ENCODE measurements at places on chromosomes 2 and 18.

DNA sequence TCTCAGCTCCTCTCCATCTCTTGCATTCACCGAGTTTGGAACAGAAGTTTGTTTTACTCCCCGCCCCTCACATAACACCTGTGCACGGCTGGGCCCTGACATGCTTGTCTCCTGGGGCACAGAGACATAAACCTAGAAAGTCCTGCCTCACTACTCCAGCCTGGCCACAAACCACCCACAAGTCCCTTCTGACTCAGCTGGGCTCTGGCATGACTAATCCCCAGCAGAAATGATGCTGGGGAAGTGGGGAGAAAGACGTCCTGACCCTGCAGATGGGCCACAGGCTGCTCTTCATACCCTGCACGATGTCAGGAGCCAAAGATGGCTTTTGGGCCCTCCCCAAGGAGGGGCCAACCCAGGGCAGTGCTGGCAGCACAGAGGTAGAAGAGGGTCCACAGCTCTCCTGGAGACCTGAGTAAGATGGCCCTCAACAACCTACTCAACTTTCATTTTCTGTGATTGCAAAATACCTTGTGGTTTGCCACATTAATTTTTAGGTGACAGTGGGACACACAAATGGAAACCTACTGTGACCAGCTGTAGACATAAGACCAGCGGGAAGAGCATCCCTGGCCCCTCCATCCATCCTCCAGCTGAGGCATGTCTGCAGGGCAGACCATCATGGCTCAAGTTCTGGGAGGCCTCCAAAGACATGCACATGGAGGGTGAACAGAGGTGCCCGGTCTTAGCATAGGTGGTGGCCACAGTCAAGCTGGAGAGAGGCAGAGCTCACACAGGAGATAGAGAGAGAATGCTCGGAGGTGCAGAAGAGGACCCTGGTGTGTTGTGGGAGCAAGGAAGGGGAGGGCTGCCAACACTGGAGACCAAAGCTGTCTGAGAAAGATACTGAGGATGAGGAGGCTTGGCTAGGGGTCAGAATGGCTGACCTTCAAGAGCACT is 40.0 kb downstream of the DNMT3A start:
- H3K4me1 ChIP-seq, result peaks cover 36% of the 10 kb centered on the region
- peak; percentile 88 for DNase-seq
- peak overlapping the region; percentile 9 for H3K4me3 ChIP-seq
- peaks cover 55% of the 10 kb centered on the region for H3K36me3 ChIP-seq

GRCh38 chr2:33158482-33159003 is 211.8 kb downstream of the LTBP1 start:
- no peaks in the 10 kb centered on the region for H3K36me3 ChIP-seq
- H3K27me3 ChIP-seq, result no peaks in the 10 kb centered on the region
- H3K27ac ChIP-seq, result no peak overlapping the region
- no peaks in the 10 kb centered on the region for H3K4me1 ChIP-seq

DNA sequence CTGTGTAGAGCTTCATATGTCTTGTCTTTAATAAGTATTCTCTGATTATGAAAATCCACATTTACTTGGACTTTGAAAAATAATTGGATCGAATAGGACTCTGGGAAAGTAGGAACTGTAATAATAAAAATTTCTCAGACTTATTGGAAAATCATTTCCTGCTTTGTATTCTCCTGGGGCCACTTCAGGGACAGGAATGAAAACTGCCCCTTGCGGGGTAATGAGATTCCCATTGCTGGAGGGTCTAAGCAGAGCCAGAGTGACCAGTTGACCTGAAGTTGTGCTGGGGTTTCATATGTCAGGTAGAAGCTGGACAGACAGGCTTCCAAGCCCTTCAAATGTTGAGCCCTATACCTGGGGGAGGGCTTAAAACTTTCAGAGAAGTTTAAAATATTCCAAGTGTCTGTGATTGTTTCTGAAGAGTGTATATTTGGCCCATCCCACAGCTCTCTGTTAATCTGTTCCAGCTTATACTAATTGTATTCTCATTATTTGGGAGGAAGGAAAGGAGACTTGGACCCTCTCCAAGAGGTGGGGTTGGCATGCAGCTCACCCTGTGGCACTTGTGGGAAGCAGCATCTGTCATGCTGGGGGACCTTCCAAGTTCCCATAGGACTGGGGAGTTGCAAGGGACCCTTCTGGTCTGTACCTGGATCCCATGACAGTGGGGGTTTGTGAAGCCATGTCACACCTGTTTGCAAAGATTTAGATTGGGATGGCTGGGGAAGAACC is 268.7 kb upstream of the ATP5MC3 start:
- DNase-seq, result no peak
- no peak overlapping the region for H3K27ac ChIP-seq
- H3K27me3 ChIP-seq, result peaks cover 2% of the 10 kb centered on the region
- H3K4me1 ChIP-seq, result no peaks in the 10 kb centered on the region

DNA sequence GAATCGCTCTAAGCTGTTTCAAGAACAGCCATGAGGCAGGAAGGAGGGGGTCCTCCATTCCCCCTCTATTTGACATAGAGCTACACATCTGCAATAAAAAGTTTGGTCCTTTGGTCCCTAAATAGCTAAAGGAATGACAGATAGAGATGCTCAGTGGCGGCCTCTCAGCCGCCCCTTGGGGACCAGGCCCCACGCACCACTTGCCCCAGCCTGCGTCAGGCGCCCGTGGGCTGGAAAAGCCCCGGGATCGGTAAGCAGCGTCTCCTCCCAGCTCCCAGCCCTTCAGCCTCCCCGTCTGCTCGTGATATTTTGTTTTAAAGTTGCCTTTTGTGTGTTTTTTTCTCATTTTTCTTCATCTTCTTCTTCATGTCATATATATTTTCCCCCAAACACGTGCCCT is 321.0 kb downstream of the CELF4 start:
- DNase-seq, result no peak
- H3K27ac ChIP-seq, result no peak overlapping the region
- H3K4me1 ChIP-seq, result peaks cover 1% of the 10 kb centered on the region
- H3K36me3 ChIP-seq, result no peaks in the 10 kb centered on the region
- peaks cover 21% of the 10 kb centered on the region for H3K27me3 ChIP-seq

DNA sequence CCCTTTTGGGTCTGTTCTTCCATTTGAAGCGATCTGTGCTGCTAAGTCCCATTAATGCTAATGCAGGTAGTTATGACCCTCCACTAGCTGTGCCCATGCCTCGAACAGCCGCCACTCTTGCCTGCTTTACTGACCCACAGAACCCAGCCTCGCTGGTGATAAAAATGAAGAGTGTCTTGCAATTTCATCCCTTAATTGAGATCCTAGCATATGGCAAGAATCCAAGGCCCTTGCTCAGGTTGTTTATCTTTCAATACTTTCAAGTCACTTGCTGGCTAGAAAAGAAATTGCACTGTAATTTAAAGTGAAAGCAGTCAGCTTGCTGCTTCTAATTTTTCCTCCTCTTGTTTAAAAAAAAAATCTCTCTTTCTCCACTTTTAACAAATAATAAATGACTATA is 73.6 kb downstream of the ZNF521 start:
- no peak for DNase-seq
- H3K27ac ChIP-seq, result no peak overlapping the region
- peaks cover 4% of the 10 kb centered on the region for H3K27me3 ChIP-seq
- no peak overlapping the region for H3K4me3 ChIP-seq
- no peaks in the 10 kb centered on the region for H3K36me3 ChIP-seq

DNA sequence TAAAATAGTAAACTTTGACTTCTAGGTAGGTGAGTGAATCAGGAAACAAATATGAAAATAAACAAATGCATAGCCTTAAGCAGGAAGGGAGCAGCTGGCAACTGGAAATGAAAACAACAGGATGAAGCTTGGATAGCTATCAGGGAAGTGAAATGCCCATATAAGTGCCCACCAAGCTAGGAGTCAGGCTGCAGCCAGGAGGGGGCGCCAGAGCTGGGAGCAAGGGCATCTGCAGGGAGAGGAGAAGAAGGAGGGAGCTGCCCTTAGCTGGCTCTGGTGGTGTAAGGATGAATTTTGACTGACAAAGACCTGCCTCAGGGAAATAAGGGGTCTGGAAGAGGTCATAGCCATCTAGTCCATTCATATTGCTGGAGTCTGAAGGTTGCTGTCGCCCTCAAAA is 298.3 kb downstream of the TDRD15 start:
- peak; percentile 17 for DNase-seq
- no peaks in the 10 kb centered on the region for H3K27me3 ChIP-seq
- H3K36me3 ChIP-seq, result no peaks in the 10 kb centered on the region
- no peak overlapping the region for H3K4me3 ChIP-seq

DNA sequence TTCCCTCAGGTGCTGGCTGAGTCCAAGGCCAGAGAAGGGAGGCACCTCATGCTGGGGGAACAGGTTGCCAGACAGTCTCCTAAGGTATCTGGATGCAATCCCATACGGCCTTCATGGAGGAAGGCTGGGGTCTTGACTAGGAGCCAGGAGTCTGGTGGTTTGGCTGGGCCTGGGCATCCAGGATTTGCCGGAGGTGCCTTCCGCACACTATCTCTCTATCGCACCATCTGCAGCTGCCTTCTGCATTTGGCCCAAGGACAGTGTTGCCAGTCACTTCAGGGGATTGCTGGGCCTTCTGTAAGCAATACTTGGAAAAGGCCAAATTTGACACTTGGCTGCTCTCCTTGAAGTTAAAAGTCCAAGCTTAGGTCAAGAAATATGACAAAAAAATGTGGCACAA is 327.2 kb downstream of the EN1 start:
- no peak overlapping the region for H3K4me3 ChIP-seq
- H3K27ac ChIP-seq, result no peak overlapping the region
- no peaks in the 10 kb centered on the region for H3K27me3 ChIP-seq

DNA sequence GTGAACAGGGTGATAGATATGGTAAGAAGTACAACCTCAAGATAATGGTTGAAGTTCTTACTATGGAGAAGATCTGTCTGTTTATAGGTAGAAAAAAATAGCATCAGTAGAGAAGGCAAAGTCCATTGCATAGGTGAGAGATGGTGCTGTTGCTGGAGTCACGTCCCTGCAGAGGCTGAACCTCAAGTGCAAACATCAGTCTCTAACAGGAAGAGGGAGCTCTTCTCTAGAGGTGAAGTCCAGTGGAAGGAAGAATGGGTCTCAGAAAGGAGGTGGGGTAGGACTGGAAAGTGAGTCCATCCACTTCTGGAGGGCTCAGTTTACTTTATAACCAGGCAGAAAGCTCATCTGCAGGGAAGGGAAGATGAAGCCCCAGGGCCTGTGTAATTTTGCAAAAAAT is 337.7 kb downstream of the MEIS1 start:
- H3K27ac ChIP-seq, result no peak overlapping the region
- no peak for DNase-seq
- no peaks in the 10 kb centered on the region for H3K36me3 ChIP-seq

DNA sequence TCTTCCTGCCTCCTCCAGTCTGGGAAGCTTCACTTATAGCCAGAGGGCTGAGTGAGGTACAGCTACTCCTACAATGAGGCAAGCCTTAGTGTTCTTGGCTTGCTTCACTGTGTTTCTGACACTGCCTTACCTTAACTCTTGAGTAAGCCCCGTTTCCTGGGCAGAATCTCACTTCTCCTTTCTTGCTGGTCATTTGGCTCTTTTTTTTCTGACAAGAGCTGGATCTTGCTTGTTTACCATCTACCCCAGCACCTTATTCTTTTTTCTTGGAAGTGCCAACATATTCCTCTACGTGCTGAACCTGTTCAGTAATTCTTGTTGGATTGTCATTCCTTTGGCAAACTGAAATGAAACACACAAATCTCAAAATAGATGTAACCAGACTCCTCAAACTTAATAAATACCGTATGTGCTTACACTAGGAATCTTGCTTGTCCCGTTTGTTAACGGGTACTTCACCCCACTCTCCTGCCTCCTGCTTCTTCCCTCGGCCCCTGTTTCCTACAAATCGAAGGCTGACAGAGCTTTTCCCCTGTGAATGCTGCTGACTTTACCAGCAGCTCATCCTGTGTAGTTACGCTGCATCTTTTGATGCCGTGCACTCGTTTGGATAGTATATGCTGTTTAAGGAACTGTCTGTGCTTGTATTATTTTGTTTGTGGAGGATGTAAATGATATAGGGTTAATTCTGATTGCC is 132.2 kb downstream of the FMNL2 start:
- peaks cover 5% of the 10 kb centered on the region for H3K4me1 ChIP-seq
- H3K27me3 ChIP-seq, result peaks cover 9% of the 10 kb centered on the region
- H3K36me3 ChIP-seq, result no peaks in the 10 kb centered on the region
- no peak overlapping the region for H3K4me3 ChIP-seq

DNA sequence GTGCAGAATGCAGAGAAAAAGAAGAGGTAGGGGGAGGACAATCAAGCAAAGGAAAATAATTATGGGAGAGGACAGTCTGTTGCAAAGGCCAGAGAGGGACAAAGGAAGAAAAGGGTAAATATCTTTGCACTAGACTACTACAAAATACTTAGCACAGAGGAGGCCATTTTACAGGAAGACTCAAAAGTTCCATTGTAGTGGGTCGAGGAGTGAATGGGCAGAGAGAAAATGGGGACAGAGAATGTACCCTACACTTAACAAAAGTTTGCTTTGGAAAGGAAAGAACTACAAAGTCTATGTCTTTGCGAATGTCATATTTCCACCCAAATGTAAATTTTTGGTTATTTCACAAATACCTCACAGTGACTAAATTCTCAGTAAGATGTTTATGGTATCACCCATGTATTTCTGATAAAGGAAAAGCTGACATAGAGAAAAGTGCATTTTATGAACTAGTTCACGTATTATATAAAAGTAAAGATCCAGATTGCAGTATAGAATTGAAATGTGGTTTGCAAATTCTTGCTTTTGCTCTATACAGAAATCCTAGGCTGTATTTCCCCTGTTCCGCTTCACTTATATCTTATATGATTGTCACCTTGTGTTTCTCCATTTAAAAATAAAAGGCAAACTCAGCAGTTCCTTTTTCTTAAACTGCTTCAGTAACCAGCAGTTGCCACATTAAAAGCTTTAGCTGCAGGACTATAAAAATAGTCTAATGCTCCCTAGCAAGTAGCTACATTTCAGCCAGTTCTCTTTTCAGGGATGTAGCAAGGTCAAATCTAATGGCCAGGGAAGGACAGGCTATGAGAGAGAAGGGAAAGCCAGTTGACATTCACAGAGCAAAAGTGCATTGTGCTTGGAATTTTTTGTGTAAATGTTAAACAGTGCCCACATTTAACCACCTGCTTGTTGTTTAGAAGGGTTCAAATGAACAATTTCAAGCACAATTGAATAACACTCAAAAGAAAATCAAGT is 79.7 kb upstream of the CYTIP start:
- peaks cover 3% of the 10 kb centered on the region for H3K27me3 ChIP-seq
- no peaks in the 10 kb centered on the region for H3K4me1 ChIP-seq
- no peaks in the 10 kb centered on the region for H3K36me3 ChIP-seq
- H3K27ac ChIP-seq, result no peak overlapping the region
- no peak for DNase-seq

DNA sequence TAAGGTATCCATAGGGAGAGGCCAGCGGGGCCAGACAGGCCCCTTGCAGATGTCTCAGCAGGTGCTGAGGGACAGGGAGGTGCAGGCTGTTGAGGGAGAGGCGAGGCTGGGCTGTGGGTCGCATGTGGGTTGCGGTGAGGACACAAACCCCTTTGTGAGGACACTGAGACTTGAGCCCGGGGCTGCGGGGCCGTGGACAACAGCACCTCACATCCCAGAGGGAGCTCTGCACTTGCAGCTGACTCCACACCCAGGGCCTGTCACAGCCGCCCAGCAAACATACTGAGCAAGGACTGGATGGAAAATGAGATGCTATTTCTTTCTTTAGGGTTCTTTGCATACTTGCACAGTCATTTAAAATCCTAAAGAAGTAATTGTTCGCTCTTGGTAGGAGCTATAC is 95.3 kb upstream of the NFATC1 start:
- H3K4me1 ChIP-seq, result no peaks in the 10 kb centered on the region
- H3K27me3 ChIP-seq, result no peaks in the 10 kb centered on the region
- no peak overlapping the region for H3K4me3 ChIP-seq

GRCh38 chr2:127598711-127599110 is 47.2 kb upstream of the GPR17 start:
- no peak for DNase-seq
- no peak overlapping the region for H3K27ac ChIP-seq
- peaks cover 12% of the 10 kb centered on the region for H3K4me1 ChIP-seq
- H3K36me3 ChIP-seq, result no peaks in the 10 kb centered on the region
- no peak overlapping the region for H3K4me3 ChIP-seq
- peaks cover 19% of the 10 kb centered on the region for H3K27me3 ChIP-seq
